CD8-positive, alpha-beta memory T cell (primary cell): ENCODE measurements at places on chromosomes 2 and 18. TPM values are rescaled to one million over a fixed set of nuclear protein-coding genes. Genes with fewer than 3 reads are reported as not detected.

- no peak for DNase-seq
Observed at GRCh38 chr2:191316246-191316994, 71.2 kb downstream of the MYO1B start.

- no peak for DNase-seq
Observed at GRCh38 chr18:49893036-49893435, 79.7 kb upstream of the ACAA2 start.

DNA sequence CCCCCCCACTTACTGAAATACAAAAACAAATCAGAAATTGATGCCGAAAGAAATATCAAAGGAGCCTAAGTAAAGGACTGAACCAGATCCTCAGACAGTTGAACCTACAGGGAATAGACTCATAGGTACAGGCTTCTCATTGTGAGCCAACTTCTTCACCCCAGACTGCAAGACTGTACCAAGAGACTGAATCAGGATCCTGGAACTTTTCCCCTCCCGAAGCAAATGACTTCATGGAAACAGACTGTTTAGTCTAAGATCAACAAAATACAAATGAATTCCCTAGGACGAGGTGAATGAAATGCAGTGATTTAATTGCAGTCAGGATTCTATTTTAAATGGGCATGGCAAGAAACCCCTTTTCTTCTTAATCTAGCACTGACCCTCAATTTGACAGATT, 53.6 kb upstream of the RNF152 start:
- DNase-seq: no peak

DNA sequence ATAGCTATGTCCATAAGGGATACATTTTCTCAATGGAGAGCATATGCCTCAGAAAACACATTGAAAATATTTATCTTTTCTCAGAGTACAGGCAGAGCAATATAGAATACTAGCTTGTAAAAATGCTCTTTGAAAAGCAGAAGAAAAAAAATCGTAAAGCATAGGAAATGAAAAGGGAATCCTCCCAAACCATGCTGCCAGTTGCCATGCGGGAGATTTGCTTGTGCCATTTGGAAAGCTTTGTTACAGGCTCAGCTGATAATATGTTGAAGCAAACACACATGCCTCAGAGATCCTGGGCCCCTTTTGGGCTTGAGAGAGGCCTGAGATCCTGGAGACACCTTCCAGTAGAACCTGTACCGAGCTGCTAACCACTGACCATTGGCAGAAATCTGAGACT, 697.1 kb downstream of the BCL11A start:
- no peak for DNase-seq

- no peak for DNase-seq
Observed at GRCh38 chr2:109139002-109139401, 10.0 kb downstream of the SH3RF3 start.

DNA sequence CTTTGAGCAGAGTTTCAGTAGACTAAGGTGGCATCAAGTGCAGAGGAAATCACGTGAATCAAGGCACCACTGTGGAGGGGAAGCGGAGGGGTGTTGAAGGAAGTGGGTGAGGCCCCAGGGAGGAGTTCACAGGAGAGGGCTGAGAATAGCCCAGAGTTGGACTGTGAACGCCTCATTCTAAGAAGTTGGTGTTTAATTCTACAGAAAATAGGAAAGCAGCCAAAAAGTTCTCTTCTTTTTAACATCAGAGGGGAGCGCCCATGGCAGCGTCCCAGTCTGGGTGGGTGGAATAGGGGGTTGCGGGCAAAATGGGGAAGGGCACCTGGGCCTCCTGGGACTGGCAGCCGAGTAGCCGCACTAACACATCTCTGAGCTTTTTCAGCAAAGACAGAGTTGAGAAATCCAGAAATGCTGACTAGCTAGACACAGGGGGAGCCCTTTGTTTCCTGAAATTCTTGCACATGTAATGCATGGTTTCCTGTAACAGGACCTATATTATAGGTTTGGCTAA, 97.0 kb downstream of the NEB start:
- DNase-seq: peak; percentile 41

- DNase-seq: no peak
Observed at GRCh38 chr18:9673296-9674251, 34.5 kb upstream of the RAB31 start.

DNA sequence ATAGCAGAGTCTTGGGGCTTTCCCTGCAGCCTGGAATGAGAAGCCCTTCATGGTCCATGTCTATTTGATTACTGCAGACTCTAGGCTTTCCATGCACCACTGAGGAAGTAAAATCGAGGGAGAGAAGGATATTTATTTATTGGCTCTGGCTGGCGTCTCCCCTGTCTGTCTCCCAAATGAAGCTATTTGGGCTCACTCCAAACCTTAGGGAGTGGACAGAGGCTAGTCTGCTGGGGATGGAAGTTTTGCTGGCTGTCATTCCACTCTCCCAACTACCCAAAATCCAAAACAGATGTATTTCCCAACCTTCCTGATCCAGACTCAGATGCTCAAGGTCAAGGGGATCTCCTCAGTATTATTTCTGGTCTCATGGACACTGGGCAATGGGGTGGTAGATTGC, 33.7 kb downstream of the TMEM17 start:
- DNase-seq: no peak

DNA sequence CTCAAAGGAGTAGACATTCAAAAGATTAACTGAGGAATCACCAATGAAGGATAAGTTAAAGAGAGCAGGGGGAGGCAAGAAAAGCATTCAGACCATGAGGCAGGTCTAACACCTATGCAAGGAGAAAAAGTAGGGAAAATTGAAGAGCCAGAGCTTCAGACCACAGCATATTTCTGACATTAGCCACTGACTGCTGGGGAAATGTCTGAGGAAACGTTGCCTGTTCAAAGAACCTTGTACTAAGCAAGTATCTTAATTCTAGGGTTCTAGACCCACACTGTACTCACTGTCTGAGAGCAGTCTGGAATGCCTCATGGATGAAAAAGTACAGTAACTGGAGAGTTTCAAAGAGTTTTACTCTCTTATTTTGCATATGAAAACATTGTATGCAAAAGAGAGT, 39.5 kb upstream of the TFPI start:
- no peak for DNase-seq

Gene TOGARAM2
- 2.5 TPM for polyA plus RNA-seq

Gene RAX
- polyA plus RNA-seq: not detected

Gene RNF181
- 181 TPM for polyA plus RNA-seq
